ENCODE measurements at places on chromosomes 16 and 17.

DNA sequence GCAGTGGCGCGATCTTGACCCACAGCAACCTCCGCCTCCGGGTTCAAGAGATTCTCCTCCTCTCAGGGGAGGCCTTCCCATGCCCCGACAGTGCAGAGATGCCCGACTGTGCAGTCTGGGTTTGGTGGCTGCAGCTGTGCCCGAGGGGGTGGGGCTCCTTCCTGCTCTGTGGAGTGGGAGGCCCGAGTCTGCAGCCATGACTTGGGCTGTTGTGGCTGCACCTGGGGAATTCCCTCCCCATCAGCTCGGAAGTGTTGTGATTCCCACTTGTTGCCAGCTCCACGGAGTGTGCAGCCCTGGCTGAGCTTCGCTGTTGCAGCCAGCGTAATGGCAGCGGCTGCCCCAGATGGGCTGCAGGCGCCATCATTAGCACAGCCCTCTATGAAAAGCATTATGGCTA is 66.4 kb upstream of the SMIM36 start:
- no peak for DNase-seq

GRCh38 chr17:64736804-64737492 is 74.8 kb upstream of the SMURF2 start:
- DNase-seq = peak; percentile 72

DNA sequence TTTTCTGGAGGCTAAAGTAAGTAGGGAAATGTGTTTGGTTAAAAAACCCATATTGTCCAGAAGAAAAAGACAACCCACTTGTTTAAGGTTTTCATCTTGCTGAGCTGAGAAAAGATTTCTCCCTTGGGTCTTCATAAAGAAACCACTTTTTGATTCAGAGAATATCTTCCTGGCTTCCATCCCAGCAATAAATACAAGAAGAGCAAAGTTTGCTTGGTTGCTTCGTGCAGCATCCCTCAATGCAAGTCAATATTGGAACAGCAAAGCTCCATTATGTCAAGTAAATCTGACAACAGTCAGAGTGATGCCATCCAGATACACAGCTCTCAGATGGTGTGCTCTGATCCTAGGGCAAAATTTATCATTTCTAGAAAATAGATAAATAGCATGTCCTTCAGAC is 118.9 kb upstream of the PIRT start:
- DNase-seq = no peak

- DNase-seq = no peak
These were observed 196.7 kb downstream of the CDH11 start for GRCh38 chr16:64925166-64925565.

DNA sequence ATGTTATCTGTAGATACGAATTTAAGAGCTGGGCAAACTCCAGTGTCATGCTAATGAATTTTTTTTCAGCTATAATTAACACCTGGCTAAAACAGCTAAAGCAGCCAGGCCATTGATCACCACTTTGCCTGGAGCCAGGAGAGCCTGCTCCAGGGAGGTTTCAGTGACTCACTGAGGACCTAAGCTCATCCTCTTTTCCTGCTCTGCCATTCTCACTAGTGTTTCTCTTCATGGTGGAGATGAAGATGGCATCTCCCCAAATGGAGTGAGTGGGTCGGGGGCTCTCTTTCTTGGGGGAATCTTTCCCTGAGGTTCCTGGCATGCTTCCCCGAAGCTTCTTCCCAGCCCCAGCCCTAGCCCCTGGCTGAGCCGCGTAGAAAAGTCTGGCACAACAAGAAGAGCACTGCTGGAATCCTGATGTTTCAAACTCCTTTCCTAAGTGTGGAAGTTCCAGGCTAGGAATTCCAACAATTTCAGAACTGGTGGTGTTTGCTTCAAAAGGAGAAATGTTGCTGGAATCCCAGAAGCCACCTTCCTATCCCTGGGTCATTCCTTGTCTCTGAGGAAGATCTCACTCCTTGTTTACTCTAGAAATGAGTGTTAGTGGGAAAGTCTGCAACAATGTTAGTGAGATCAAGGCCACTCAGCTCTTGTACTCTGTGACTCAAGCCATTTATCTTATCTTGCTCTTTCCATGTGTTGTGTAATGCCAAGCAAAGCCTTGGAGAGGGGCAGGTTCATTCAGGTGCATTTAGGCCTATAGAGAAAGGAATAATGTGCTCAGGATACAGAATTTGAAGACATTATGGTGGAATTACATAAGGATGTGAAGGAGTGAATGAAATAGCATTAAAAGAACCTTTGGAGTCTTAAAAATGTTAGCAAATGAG is 26.0 kb upstream of the B4GALNT2 start:
- DNase-seq = peak; percentile 93

- no peak for DNase-seq
These were observed 1.1 kb upstream of the RNF213 start for GRCh38 chr17:80259457-80260068.

GRCh38 chr17:40779181-40779909 is 3.0 kb downstream of the KRT27 start:
- no peak for DNase-seq

GRCh38 chr17:57213180-57213825 is 43.0 kb upstream of the MSI2 start:
- DNase-seq = peak; percentile 44

DNA sequence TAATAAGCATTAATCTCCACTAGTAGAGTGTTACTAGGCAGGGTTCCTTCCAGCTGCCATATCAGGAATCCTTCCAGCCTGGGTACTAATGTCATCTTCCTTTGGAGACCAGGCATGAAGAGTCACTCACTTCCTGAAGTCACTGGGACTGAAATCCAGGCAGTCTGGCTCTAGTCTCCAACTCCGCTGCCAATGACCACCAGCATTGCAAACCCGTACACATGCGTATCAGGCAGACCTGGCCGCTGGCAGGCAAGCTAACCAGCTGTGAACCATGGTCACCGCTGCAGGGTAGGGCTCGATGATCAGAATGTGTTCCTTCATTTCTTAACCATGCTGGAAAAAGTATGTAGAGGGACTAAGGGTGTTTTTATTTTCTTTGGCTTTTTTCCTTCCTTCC is 255.5 kb downstream of the CDH13 start:
- DNase-seq = no peak

DNA sequence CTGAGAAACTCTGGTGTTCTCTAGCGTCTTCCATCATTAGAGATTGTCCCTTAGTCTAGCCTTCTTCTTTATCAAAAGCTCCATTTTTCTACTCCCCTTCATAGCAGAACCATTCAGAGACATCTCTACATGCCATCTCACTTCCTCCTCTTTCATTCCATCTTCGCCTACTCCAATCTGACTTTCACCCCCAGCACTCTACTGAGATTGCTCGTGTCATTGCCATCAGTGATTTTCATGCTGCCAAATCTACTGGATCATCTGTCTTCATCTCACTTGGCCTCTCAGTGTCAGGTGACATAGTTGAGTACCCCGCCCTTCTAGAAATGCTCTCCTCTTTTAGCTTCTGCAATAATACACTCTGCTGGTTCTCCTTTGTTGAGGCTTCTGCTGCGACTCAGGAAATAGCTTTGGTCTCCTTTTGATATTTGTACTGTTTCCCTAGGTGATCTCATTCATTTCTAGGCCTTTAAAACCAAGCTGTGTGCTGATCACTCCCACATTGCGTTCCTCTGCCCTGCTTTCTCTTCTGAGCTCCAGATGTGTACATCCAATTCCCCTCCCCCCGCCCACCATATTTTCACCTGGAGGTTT is 119.1 kb downstream of the FTO start:
- DNase-seq = no peak

- DNase-seq = no peak
These were observed 98.1 kb downstream of the SDK2 start for GRCh38 chr17:73546114-73546513.

DNA sequence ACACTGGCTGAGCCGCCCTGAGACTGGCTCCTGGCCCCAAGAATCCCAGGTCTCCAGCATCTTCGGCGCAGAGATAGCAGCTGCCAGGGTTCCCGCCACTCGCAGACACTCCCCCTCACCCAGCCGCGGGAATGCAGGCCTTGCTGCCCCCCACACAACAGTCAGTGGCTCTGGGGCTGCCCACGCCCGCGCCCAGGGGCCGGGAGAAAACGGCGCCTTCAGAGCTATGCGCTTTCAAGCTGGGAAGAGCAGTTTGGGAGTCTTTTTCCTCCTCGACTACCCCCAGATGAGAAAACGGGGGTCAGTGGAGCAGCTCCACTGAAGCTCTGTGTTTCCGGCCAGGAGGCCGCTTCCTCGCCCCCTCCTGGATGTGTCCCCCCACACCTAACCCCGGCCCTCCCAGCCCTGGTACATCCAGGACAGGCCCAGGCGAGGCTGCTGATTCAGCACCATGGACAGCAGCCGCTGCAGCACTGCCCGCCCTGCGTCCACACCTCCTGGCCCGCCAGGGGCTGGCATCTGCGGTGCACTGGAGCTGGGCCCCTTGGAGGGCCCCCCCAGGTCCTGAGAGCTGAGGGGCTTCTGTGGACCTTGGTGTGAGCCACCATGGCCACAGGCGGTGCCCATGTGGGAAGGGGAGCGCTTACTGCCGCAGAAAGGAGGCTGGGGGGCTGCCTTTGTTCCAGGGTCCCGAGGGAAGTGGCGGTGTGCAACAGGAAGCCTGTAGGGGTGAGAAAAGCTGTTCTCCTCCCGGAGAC is 35.7 kb downstream of the CACNA1H start:
- peak; percentile 85 for DNase-seq

- no peak for DNase-seq
These were observed 317.2 kb upstream of the MYOCD start for GRCh38 chr17:12348476-12348875.

GRCh38 chr17:17150448-17150800 is 55.7 kb downstream of the PLD6 start:
- DNase-seq = no peak

DNA sequence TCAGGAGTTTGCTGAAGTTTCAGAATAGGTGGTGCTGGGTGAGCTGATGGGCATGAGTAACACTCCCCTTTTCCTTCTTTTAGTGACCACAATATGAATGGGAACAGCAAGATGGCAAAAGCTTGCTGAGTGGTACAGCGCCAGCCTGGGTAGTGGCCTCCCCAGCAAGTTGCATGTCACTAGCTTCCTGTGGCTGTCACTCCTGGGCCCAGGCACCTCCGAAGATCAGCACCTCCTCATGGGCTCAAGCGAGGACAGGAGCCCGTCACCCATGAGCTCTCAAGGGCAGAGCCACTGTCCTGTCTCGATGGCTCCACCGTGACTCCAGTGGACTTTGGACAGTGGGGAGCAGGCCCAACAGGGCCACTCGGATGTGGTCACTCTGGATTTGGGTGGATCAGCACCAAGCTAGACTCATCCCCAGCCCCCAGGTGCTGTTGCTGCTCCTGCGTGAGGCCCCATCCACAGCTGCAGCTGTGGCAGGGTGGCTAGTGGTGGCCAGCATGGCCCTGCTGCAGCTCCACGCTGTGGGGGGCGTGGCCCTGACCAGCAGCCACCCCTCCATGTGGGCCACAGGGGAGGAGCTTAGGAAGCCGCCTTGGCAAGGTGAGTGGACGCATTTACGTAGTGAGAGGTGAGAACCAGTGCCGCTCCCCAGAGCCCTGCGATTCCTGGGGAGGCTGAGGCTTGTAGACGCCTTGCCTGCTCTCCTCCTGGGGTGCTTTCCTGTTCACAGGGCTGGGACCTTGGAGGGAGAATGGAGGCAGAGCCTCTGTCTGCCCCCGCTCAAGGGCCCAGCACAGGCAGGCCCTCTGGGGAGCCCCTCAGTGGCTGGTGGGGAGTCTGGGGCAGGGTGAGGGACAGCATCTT is 13.6 kb upstream of the DNASE1 start:
- DNase-seq = peak; percentile 47

Data from islet precursor cell (in vitro differentiated cells).